ENCODE measurements at places on chromosomes 3 and 15. TPM values are rescaled to one million over a fixed set of nuclear protein-coding genes. Genes with fewer than 3 reads are reported as not detected.

OIP5 gene
- 30.4 TPM for total RNA-seq

MYO1E gene
- total RNA-seq = 104 TPM

GOLGA6L7 gene
- not detected for total RNA-seq

CPNE4 gene
- 2.4 TPM for total RNA-seq

- no peak for DNase-seq
- H3K4me1 ChIP-seq = peaks cover 18% of the 10 kb centered on the region
- H3K27me3 ChIP-seq = no peaks in the 10 kb centered on the region
- H3K4me3 ChIP-seq = no peak overlapping the region
- H3K27ac ChIP-seq = no peak overlapping the region
- H3K36me3 ChIP-seq = no peaks in the 10 kb centered on the region
These were observed 405.5 kb upstream of the TPM1 start for GRCh38 chr15:62636823-62637573.

DNA sequence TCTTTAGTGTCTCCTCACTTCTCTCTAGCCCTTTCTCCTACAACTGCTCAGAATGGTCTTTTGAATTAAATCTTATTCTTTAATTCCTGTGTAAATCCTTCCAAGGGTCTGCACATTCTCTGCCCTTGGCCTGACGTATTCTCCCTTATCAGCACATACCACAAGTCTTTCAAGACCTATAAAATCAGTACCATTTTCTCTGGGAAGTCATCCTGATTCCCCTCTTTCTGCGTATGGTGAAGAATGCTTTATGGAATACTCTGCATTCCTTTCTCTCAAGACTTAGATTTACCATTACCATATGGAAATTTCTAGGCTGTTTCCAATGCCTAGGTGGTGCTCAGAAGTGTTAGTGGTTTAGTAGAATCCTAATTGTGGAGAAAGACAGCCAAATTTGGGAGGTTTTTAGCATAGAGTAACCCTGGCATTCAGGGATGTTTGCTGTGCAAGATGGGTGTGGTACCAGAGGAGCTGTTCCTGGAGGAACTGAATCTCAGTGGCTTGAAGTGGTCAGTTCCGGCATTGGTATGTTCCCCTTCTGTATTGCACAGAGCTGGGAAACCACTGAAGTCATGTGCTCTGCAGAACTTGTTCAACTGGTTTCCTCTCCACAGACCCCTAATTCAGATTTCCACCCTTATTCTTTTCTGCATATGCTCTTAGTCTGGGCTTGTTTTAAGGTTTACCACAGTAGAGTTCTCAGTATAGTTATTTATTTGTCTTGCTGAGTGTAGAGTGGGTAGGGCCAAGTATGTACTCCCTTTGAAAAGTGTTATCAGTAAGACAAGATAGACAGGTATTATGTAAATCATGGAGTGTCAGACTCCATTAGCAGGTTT lies 24.5 kb downstream of the IQGAP1 start:
- H3K36me3 ChIP-seq = peaks cover 22% of the 10 kb centered on the region
- H3K4me3 ChIP-seq = peak overlapping the region; percentile 55

- H3K4me1 ChIP-seq = peaks cover 61% of the 10 kb centered on the region
- no peaks in the 10 kb centered on the region for H3K27me3 ChIP-seq
- H3K36me3 ChIP-seq = no peaks in the 10 kb centered on the region
- peak; percentile 30 for DNase-seq
- no peak overlapping the region for H3K27ac ChIP-seq
These were observed 52.2 kb downstream of the SEMA5B start for GRCh38 chr3:122975163-122975923.
